ENCODE measurements at places on chromosomes 7 and 10.

DNA sequence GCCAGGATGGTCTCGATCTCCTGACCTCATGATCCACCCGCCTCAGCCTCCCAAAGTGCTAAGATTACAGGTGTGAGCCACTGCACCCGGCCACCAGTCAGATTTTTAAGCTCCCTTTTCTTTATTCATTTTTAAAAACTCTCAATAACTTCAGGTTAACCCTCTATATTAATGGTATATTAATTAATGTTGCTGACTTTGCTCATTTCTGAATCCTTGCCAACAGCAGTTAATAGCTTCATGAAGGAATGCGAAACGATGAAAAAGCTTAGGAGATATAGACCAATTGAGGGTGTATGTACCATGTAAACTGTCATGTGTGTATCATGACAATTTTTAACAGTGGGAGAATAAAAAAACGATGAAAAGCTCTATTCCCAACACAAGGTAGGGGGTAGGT lies 27.5 kb downstream of the PNPLA8 start:
- no peak for DNase-seq

DNA sequence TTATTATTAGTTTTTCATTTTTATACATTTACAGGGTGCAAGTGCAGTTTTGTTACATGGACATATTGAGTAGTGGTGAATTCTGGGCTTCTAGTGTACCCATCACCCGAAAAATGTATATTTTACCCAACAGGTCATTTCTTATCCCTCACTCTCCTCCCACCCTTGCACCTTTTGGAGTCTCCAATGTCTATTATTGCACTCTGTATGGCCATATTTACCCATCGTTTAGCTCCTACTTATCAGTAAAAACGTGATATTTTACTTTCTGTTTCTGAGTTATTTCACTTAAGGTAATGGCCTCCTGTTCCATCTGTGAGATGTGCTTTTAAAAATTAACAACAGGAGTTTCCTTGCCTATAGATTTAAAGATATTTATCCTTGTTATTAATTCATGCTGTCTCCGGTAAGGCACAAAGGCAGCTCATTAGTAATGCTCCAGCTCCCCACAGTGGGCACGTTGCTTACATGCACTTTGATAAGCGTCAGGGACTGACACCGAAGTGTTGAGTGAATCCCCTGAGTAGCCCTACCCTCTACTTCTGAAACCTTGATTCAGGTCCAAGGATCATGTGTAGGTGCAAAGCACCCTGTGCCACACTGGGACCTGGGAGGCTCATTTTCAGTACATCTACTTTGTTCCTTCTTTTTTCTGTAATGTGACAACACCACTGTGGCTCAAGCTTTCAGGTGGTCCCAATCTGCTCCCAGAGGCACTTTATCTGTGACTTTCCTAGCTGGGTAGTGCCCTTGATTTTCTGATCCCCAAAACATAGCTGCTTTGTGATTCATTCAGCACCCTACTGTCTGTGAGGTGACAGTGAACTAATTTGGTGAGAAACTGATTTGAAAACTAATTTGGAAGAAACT lies 27.3 kb downstream of the HYAL4 start:
- peak; percentile 12 for DNase-seq

- no peak for DNase-seq
Measured at GRCh38 chr7:122689346-122690109, 9.4 kb downstream of the RNF133 start.

DNA sequence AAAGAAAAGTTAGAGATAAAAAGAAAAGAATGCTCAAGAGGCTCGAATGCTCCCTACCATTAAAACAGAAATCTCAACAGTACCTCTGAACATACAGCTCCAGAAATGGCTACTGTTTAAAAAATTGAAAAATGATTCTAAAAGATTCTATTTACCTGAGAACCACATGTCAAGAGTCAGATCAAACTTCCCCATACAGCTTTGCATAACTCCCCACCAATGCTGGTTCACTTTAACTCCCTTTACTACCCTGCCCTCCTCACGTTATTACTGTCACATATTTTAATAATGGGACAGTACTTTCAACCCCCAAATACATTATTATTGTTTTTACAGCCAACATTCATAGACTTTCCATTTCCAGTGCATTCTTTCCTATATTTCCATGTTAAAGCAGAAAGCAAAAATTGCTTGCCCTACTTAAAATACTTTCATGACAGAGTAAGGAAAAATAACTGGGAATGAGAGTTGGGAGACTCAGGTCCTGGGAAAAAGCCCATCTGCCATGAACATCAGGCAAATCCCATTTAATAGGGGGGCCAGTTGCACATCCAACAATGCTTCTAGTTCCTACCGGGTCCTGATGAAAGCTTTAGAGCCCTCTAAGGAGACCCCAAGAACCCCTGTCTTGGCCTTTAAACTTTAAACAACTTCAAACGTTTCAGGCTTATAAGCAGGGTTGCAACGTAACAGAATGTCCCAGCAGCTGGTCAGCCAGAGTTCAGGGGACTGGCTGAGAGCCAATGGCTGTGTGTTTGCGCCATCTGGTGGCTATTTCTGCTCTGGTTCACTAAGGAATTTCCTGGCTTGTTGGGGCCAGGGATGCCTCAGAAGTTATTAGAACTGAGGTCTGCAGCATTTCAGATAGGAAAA lies 247.4 kb downstream of the ELMO1 start:
- DNase-seq: peak; percentile 66

GRCh38 chr7:35420656-35421055 lies 166.8 kb upstream of the TBX20 start:
- no peak for DNase-seq

DNA sequence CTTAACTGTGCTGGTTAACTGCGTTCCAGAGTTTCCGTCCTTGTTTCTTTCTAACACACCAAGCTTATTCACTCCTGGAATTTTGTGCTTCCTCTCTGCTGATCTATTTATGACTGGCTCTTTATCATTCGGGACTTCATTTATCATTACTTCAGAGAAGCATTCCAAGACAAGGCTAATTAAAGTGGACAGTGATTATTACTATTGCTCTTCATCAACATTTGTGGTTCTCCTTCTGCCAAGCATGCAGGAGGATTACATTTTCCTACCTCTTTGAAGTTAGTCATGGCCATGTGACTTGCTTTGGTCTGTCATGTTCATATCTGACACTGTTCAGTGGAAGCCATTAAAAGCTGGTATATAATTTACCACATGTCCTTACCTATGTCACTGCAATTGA lies 172.4 kb upstream of the AGR3 start:
- no peak for DNase-seq

DNA sequence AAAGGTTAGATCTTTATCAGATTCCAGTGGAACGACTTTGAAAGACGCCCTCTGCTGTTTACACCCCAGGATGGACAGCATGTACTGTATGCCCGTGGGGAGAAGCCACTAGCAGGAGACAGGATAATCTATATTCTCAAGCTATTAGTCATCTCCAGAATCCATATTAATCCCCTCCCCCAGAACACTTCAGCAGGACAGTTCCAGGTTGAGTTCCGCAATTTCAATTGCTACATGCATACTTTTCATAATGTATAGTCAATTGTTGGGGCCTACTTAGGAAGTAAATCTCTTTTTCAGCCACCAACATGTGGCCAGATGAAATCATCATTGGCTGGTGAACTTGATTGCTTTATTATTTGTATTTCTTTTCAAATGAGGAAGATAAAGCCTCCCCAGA lies 313.1 kb upstream of the SMIM30 start:
- DNase-seq: no peak

DNA sequence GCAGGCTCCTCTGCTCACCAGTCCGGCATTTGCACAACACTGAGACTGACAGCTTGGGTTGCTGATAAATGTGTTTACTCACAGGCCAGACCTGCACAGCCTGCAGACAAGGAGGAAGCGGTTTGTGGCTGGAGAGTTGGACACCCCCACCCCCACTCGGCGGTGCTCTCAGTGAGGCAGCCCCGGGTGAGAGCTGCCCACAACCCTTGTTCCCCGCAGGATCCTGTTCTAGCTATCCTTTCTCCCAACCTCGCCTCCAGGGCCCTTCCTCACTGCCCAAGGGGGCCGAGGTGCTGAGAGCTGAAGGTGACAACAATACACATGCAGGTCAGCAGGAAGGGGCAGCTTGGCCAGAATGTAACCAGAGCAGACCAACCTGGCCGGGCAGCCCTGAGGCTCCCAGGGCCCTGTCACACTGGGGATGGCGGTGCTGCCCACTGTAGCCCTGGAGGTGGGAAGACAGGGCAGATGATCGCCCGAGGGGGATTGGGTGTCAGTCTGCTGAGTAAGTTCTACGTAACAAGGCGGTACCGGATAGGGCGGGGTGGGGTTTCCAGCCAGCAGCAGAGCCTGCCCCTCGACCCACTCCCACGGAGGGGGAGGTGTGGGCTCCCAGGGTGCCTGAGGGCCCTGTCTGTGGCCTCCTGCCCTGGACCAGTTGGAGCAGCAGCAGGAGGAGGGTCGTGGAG lies 2.1 kb upstream of the ADAM8 start:
- DNase-seq: peak; percentile 42

- DNase-seq: no peak
Measured at GRCh38 chr10:68861253-68861652, 33.9 kb downstream of the STOX1 start.

- no peak for DNase-seq
Measured at GRCh38 chr10:76881477-76882220, 756.0 kb downstream of the KCNMA1 start.

- DNase-seq: no peak
Measured at GRCh38 chr7:6128205-6128604, 97.0 kb downstream of the ANKRD61 start.
